A172 (cell line): ENCODE measurements at places on chromosomes 5 and 9. TPM values are rescaled to one million over a fixed set of nuclear protein-coding genes. Genes with fewer than 3 reads are reported as not detected.

GRCh38 chr9:129204840-129205239, 26.8 kb upstream of the IER5L start:
- no peak for DNase-seq

DNA sequence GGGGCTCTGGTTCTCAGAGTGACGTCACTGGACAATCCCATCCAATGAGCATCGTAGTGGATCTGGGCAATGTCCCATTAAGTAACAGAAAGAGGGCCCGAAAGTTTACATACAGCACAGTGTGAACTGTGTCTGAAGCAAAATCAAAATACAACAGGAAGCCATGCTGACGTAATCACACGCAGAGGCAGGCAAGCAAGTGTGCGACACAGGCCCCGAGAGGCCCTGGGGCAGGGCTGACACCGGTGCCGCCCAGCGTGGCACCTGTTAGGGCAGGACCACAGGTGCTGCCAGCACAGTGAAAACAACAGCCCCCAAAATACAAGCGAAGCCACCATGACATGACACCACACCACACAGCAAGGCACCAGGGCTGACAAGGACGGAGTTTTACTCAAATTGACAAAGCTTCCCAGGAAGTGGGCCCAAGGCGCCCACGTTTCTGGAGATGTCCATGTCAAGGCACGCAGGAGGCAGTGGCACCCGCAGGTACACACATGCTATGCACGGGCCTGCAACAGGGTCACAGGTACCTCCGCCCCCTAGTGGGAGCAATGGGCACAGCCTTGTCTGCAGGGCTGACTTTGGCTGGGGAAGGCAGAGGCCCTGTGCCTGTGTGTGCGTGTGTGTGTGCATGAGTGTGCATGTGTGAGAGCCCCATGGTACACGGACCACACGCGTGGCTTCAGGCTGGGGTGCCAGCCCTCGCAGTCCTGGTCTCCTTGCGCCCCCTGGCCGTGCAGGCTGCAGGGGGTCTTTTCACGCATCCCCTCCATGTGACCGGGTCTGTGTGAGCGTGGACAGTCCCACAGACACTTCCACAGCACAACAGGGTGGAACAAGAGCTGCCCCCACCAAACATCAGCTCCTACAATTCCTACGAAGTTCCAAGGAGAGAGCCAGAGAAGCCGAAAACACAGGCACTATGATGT, 19.6 kb downstream of the QSOX2 start:
- DNase-seq: peak; percentile 44

- DNase-seq: peak; percentile 80
These were observed 18.2 kb upstream of the WDR38 start for GRCh38 chr9:124835026-124835557.

DNA sequence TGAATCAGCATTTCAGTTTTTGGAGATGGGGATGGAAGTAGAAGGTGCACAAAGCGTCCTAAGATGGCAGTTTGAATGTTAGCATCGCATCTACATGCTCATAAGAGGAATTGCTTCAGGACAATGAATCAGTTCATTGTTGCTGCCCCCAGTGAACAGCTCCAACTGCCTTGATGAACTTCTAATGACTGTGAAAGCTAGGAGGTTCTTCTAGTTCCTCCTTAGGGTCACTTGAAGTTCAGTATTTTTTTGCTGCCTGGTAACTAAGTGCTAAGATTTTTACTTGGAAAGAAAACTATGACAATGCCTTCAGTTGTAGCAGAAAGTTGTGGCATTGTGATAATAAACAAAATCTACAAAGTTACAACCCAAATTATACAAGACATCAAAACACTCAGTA, 271.6 kb downstream of the RAB3C start:
- DNase-seq: no peak

GRCh38 chr5:178320281-178320855, 87.8 kb upstream of the PHYKPL start:
- DNase-seq: no peak

GRCh38 chr9:89522959-89523285, 25.0 kb upstream of the SEMA4D start:
- no peak for DNase-seq

- peak; percentile 4 for DNase-seq
These were observed 52.1 kb downstream of the CTNND2 start for GRCh38 chr5:11851965-11852716.

- DNase-seq: no peak
These were observed 100.2 kb downstream of the MPDZ start for GRCh38 chr9:13179257-13179656.

DNA sequence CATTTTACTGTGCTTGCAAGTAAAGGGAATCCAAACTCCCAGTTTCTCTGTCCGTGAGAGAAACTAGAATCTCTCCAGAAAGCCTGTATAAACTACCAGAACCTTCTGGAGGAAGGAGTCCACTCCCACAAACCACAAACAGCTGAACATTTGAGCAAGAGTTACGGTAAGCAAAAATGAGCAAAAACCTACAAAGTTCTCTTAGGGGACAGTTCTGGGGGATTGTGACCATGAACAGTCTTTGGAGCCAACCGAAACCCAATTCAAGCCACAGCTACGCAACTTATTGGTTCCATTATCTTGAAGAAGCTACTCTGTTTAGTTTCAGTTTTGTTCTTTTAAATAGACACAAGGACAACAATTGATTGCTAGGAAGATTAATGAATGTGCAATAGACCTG, 330.6 kb downstream of the ASTN2 start:
- DNase-seq: no peak

DNA sequence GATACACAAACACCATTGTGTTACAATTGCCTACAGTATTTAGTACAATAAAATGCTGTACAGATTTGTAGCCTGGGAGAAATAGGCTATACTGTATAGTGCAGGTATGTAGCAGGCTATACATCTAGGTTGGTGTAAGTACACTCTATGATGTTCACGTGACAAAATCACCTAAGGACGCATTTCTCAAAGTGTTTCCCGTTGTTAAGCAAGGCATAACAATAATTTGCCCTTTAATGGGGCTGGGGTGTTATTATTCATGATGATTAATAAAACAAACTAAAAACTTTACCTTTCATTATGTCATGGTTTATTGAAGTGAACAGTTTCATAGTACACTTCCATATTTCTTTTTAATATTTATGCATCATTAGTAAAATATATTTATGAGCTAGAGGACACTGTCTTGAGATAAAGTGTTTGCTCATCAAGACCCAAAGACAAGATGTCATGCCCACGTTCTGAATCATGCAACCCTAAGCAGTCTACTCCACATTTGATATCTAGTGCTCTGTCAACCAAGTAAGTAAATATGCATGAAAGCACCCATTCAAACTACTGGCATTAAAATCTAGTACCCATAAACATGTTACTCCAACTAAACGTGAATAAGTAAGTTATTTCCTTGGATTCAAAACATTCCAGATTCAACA, 220.5 kb downstream of the NR2F1-AS1 start:
- DNase-seq: no peak

- DNase-seq: peak; percentile 42
These were observed at the start of gene CERCAM for GRCh38 chr9:128420651-128421481. Gene CERCAM, plus strand, starts transcription at chr9:128420857. Its CDS starts 21 bp downstream, at chr9:128420878.

DDX4 gene
- not detected in 2 replicates for total RNA-seq

GNPDA1 gene
- 118 and 162 TPM in 2 replicates for total RNA-seq

PCDHB12 gene
- 0.69 and 2.5 TPM in 2 replicates for total RNA-seq

INSL4 gene
- total RNA-seq: not detected in 2 replicates

SEC61B gene
- 180 and 223 TPM in 2 replicates for total RNA-seq

TMEM171 gene
- 15.7 and 23.5 TPM in 2 replicates for total RNA-seq

PDE6A gene
- total RNA-seq: 0.10 and 0.41 TPM in 2 replicates

TMC1 gene
- not detected in 2 replicates for total RNA-seq
